Effector CD4-positive, alpha-beta T cell (primary cell): ENCODE measurements at places on chromosomes 3 and 15.

- DNase-seq: no peak
Observed at GRCh38 chr3:16504692-16505091, 8.8 kb downstream of the RFTN1 start.

DNA sequence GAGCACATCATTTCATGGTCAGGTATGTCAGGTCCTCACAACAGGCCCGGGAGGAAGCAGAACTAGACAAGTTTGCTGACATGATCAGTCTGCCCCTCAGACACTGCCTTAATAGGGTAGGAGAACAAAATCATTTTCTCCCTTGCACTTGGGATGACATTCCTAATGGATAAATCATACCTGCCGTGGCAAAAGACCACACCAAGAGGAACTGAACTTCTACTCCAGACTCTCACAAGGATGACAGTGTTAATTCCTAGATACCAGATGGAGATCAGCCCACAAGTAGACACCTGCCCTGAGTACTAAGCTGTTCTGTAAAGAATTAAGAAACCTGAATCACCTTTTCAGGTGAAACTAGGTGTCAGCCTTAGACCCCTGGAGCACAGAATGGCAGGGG lies 19.5 kb downstream of the SIAH2 start:
- no peak for DNase-seq

DNA sequence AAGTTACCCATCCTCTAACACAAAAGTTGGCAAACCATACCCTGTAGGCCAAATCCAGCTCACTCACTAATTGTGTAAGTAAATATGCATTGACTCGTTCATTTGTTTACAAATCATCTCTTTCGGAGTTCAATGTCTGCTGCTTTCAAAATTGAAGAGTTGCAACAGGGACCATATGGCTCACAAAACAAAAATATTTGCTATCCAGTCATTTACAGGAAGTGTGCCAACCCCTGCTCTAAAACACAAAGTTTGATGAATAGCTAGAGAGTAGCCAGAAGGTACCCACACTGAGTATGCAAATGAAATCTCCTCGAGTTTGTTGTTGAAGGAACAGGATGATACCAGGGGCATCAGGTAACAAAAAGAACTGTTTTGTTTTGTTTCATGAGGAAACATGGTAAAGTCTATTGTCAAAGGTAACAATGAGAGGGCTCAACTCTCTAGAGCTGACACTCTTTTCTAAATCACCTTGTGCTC lies 236.2 kb upstream of the THBS1 start:
- no peak for DNase-seq

DNA sequence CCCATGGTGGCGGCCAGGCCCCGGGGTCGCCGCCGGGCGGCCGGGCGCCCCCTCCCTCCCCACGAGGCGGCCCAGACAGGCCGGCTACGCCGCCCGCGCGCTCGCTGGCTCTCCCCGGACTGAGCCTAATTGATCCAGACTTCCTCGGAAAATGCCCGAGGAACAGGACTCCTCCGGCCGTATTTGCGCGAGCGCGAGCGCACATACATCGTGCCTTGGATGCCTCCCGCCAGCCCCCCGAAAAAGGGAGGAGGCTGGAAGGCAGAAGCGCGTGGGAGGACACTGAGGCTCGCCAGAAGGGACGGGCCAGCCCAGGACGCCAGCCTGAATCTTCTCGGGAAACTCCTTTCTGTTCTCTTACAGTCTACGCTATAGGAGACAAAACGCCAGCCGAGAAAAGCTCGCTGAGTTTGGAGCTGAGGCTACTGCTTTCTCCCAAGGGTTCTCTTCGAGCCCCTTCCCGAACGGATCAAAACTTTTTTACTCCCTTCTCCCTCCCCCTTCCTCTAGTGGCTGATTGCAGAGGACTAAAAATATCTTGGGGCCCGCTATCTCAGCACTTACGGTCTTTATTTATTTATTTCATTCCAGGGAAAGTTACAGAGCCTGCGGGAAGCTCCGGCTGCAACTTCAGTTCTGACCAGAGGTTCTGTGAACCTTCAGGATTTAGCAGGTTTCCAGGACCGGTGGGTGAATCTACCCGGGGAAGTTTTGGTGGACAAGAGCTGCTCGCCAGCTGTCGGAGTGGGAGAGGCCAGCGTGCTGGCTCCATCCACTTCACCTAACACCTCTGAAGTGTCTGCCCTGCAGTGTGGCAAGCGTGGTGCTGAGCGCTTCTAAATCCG lies at the start of gene PDZRN3:
PDZRN3 (minus strand) TSS at position 121 of the 845 bp plus-strand sequence.
- no peak for DNase-seq

DNA sequence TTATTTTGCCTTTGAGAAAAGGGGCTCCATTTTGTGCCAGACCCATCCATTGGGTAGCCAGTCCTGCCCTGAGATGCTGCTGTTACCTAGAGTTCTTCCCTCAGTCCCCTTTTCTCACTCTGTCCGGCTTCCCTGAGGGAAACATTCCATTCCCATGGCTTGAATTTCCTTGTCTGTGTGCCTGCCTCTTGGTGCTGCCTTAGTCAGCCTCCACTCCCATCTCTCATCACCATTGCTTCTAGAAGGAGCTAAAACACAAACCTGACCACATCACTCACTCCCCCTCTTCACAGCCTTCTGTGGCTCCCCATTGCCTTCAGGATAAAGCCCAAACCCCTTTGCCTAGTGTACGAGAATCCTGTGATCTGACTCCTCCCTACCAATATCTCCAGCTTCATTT lies 25.2 kb upstream of the C2CD4B start:
- DNase-seq: no peak

GRCh38 chr15:90654233-90655136 lies 62.7 kb upstream of the BLM start:
- DNase-seq: no peak

DNA sequence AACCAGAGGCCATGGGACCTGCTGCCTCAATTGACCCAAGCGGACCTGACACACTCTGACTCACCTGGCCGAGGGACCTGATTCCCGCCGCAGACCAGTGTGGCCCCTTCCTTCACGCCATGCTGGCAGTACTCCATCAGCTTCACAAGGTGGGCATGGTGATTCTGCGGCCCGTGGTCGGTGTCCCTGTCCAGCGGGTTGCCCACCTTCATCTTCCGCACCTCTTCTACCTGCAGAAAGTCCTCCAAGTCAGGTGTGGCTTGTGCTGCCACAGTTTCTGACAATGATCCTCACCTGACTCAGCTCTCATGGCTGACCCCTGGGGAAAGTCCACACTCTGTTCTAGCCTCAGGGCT lies 25.9 kb upstream of the SLC41A3 start:
- DNase-seq: no peak

GRCh38 chr3:24060055-24060454 lies 115.0 kb downstream of the NR1D2 start:
- DNase-seq: no peak

GRCh38 chr3:124119056-124119716 lies 127.3 kb upstream of the ROPN1 start:
- DNase-seq: no peak

GRCh38 chr3:99934975-99935797 lies 117.5 kb downstream of the CMSS1 start:
- no peak for DNase-seq

- DNase-seq: no peak
Observed at GRCh38 chr3:168061332-168061996, 34.3 kb downstream of the GOLIM4 start.

- no peak for DNase-seq
Observed at GRCh38 chr3:6089780-6090179, 771.1 kb upstream of the GRM7 start.
